ENCODE measurements at places on chromosomes 5 and 9.
A peak's percentile ranks its signal among the peaks of the same experiment; 100 is the strongest.

DNA sequence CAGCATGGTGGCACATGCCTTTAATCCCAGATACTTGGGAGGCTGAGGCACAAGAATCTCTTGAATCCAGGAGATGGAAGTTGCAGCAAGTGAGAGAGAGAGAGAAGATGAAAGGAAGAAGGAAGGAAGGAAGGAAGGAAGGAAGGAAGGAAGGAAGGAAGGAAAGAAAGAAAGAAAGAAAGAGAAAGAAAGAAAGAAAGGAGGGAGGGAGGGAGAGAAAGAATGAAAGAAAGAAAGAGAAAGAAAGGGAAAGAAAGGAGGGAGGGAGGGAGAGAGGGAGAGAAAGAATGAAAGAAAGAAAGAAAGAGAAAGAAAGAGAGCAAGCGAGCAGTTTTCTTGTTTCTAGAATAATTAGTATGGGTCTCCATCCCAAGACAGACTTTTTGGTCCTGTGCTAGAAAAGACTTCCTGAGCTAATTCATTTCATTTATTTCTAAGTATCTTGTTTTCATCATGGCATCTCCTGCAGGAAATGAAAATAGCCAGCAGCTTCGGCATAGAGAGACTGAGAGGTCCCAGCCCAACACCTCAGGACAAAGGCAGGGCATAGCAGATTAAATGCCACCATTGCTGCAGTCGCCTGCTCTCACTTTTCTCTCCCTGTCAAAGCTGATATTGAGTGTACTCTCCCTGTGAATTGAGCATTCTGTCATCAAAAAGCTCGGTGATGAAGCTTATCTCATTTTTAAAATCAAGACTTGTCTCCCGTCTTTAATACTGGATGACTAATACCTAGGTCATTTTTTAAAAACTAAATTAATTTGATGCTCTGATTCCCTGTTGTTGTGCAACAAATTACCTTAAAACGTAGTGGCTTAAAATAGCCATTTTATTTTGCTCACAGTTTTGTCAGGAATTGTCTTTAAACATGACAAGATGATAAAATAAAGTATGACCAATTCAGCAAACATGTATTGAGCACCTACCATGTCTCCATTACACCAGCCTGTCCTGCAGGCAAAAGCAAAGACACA lies 91.8 kb upstream of the ADRA1B start:
- DNase-seq: no peak

- DNase-seq: no peak
These were observed 14.3 kb downstream of the CD180 start for GRCh38 chr5:67182301-67182790.

- DNase-seq: no peak
These were observed 8.3 kb upstream of the AFF4 start for GRCh38 chr5:132971483-132972435.

DNA sequence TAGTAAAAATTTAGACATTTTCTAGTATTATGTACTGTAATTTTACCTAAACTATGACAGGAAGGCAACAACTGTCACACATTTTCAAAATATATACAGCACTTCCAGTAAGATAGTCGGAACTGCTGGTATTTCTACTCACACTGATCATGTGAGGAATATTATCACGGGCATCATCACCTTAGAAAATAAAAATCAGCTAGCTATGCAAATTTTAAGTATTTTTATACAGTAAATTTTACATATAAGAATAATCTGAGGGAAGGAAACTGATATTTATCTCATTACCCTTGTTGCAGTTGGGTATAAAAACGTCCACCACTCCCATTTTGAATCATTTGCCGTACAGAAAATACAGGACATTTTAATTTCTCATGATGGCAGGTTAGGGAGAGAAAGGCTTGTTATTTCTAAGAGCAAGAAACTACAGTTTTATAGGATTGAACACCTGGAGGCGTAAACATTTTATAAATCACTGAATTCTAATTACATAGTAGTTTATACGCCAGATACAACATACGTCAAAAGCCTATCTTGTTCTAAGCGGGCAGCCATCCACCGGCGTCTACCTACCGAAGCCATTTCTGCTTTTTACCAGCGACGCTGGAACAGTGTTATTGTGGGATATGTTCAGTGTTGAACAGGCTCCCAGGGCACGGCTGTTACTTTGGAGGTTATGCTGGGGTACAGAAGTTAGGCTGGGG lies 729 bp upstream of the TNPO1 start:
- no peak for DNase-seq

- DNase-seq: no peak
These were observed 1.3 kb downstream of the NIM1K start for GRCh38 chr5:43193181-43193893.

GRCh38 chr5:117680426-117680825 lies 1105.8 kb upstream of the SEMA6A start:
- no peak for DNase-seq

DNA sequence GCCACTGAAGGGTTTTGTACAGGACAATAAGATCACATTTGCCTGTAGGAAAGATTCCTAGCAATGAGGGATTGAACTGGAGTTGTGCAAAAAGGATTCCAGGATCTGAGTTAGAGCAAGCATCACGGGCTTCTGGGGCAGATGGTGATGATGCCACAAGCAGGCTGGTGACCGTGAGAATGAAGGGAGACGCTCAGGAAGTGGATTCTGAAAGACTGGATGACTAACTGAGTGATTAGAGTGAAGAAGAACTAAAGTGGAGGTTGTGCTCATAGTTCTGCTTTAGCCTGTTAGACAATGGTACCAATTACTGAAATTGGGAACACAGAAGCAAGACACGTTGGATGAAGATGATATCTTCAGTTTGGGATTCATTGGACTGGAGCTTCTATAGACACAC lies 168.2 kb downstream of the CD180 start:
- no peak for DNase-seq

DNA sequence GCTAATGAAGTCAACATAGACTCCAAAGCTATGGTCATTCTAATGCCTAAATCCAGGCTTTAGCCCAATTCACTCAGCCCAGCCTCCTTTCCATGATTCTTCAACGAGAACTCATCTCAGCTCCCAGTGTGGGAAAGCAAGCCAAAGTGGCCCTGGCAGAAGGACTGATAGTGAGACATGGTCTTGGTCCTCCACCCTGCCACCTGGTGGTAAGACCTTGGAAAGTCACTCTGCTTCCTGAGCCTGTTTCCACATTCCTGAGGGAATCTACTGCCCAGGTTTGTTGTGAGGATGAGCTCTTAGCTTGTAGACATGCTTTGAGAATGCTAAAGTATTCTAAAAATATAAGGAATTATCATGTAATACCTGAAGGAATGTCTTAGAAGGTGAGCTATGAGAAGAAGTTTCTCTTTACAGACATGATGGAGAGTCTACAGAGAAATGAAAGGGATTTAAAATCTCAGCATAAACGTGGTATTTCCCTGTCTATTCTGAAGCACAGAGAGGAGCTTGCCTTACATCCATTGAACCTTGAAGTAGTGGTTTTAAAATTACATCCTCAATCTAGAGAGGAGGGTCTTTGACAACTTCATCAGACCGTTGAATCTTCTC lies 173.5 kb downstream of the TRIM32 start:
- DNase-seq: no peak

GRCh38 chr9:126805554-126806262 lies 868 bp downstream of the ZBTB43 start:
- DNase-seq: peak; percentile 74

GRCh38 chr5:132024789-132025402 lies 13.4 kb upstream of the ACSL6 start:
- DNase-seq: no peak

GRCh38 chr5:164234321-164234720 lies 728.9 kb downstream of the MAT2B start:
- no peak for DNase-seq

DNA sequence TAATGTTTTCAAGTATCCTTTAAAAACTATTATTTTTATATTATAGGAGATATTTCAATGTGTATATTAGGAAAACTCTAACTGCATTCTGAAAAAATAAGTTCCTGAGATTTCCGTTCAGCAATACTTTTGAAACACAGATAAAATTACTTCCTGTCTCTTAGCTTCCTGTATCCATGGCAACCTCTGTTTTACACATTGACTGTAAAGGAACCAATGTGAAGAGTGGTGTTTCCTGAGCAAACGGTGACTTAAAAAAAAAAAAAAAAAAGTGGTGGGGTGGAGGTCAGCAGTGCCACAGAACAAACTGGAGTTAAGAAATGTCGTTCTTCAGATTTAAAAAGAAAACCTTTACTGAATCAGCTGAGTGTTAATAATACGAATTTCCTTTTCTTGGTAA lies at the start of gene LRRC70:
LRRC70 (plus strand) TSS at position 280 of the 400 bp plus-strand sequence. CDS start 620 bp downstream, outside the sequence.
- DNase-seq: no peak

- DNase-seq: no peak
These were observed 20.3 kb downstream of the CAMSAP1 start for GRCh38 chr9:135887021-135887507.

DNA sequence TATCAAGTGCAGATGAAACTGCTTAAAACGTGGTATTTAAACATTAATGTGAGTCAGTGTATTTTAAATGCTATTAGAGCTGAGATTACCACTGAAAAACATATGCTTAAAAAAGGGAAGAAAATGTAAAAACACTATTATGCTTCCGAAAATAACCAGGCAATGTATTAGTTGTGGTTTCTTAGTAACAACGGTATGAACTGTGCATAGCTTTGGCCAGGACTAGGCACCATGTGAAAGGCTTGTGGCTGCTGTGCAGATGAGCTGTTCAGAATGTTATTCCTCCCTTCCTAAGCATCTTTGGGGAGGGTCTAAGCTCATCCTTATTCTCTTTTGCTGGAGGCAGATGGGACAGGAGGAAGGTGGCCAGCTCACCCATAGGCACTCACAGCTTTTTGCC lies 84.9 kb downstream of the NTRK2 start:
- no peak for DNase-seq

DNA sequence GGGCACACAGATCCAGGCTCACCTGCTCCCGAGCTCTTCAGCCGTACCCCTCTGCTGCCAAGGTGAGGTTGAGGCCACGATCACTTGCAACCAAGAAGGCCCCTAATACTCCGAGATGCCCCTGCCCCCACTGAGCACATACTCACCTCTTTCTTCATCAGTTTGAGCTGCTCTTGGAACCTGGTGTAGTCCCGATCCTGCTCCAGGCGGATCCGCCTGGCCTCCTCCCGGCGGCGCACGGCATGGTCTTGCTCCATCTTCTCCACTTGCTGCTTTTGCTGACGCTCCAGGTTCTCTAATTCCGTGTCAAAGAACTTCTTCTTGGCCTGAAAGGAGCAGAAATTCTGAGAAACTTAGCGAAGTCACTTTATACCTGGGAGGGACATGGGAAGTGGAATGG lies 75.7 kb upstream of the FBXW11 start:
- no peak for DNase-seq

- no peak for DNase-seq
These were observed 38.9 kb downstream of the NRG2 start for GRCh38 chr5:140004174-140004573.

DNA sequence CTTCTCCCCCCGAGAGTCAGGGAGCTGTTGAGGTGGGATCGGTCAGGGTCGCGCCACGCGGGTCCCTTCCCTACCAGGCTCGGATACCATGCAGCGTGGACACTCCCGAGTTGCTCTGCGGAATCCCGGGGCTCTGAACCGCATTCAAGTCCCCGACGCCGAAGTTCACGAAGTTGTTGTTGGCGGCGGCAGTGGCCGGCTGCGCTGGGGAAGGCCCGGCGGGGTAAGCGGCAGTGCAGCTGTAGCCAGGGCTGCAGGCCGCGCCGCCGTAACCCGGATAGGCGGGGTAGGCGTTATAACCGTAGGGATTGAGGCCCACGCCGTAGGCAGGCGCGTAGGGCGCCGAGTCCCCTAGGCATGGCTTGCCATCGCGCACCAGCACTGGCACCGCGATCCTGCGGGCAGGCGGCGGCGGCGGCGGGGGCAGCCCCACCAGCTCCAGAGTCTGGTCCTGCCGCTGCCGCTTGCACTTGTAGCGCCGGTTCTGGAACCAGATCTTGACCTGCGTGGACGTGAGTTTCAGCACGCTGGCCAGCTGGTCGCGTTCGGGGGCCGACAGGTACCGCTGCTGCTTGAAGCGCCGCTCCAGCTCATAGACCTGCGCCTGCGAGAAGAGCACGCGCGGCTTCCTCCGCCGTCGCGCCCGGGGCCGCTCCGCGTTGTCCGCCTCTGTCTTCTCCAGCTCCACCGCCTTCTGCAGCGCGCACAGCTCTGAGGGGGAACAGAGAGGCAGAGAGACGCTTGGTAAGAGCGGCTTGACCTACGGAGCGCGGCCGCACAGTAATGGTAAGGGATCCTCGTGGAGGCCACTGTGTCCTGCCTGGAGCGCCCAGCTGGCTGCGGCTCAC lies 2.3 kb downstream of the NKX2-5 start:
- no peak for DNase-seq

DNA sequence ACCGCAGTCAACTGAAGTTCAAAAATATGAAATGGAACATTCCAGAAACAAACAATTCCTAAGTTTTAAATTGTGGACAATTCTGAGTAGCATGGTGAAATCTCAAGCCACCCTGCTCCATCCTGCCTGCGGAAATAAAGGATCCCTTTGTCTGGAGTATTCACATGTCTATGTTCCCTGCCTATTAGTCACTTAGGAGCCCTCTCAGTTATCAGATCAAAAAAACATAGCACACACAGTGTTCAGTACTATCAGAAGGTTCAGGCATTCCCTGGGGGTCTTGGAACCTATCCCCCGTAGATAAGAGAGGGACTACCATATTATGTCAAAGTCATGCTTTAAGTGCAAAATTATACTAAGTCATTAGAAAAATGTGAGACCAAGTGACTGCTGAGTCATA lies 300.8 kb downstream of the SEMA5A start:
- DNase-seq: no peak

DNA sequence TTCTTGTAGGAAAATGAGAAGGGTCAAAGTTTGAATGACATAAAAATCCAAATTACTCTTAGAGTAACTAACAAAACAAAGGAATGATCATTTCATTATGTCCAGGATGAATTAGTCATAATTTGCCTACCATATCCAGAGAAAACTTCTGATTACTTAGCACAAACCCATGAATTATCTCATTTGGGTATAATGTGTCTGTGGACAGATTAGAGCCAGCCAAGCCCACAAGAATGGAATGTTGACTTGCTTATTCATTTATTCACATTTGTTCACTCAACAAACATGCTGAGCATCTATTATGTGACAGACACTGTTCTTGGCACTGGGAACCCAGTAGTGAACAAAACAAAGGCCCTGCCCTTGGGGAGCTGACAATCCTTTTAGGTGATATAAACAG lies 87.4 kb downstream of the APBA1 start:
- no peak for DNase-seq

DNA sequence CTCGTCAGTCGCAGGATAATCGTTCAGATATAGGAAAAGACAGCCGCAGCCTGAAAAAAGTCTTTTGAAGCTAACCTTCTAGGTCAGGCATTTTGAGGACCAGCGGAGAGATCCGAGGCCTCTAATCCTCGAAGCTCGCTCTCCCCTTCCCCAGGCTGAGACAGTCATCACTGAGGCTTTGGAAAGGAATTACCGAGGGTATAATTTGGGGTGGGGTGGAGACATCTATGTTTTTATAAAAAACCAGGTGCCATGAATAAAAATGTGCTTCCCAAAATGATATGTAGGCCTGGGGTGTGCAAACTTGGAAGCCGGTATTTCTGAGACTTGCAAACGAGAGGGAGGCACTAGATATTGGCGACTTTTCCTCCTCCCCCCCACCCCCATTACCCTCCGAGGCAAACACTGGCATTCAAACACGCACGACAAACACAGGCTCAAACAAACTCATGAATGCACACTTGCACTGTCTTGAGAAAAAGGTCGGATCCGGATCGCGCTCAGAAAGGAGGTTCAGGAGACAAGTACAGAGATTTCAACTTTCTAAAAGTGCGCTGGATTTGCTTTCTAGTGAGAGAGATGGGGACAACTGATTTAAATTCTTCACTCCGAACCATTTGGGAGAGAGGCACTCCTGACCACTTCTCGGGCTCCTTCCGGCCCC lies 935 bp upstream of the MSX2 start:
- DNase-seq: no peak

GRCh38 chr5:29697785-29698414 lies 1495.6 kb upstream of the CDH6 start:
- DNase-seq: no peak
